ENCODE measurements at places on chromosomes 11 and 22. TPM values are rescaled to one million over a fixed set of nuclear protein-coding genes. Genes with fewer than 3 reads are reported as not detected.

Gene SDHAF2
- 48.6 TPM for total RNA-seq

Gene NLRP14
- 0.07 TPM for total RNA-seq

- no peak for DNase-seq
These were observed 15.6 kb downstream of the ALKBH8 start for GRCh38 chr11:107549954-107550285.

GRCh38 chr22:48605856-48606481 lies 1221.7 kb downstream of the BRD1 start:
- no peak for DNase-seq

- no peak for DNase-seq
These were observed 341.0 kb downstream of the ETS1 start for GRCh38 chr11:128246364-128246801.

Data from H7 (cell line).